Fibroblast of skin of right biceps (primary cell): ENCODE measurements at places on chromosomes 1 and 21.

GRCh38 chr1:152020849-152021248 lies 16.0 kb downstream of the S100A11 start:
- no peak for DNase-seq

GRCh38 chr1:3462356-3463012 lies 8.0 kb downstream of the ARHGEF16 start:
- DNase-seq = no peak

GRCh38 chr1:3675436-3675835 lies 23.1 kb downstream of the TP73 start:
- no peak for DNase-seq

GRCh38 chr1:208192995-208193394 lies 51.2 kb downstream of the PLXNA2 start:
- no peak for DNase-seq

DNA sequence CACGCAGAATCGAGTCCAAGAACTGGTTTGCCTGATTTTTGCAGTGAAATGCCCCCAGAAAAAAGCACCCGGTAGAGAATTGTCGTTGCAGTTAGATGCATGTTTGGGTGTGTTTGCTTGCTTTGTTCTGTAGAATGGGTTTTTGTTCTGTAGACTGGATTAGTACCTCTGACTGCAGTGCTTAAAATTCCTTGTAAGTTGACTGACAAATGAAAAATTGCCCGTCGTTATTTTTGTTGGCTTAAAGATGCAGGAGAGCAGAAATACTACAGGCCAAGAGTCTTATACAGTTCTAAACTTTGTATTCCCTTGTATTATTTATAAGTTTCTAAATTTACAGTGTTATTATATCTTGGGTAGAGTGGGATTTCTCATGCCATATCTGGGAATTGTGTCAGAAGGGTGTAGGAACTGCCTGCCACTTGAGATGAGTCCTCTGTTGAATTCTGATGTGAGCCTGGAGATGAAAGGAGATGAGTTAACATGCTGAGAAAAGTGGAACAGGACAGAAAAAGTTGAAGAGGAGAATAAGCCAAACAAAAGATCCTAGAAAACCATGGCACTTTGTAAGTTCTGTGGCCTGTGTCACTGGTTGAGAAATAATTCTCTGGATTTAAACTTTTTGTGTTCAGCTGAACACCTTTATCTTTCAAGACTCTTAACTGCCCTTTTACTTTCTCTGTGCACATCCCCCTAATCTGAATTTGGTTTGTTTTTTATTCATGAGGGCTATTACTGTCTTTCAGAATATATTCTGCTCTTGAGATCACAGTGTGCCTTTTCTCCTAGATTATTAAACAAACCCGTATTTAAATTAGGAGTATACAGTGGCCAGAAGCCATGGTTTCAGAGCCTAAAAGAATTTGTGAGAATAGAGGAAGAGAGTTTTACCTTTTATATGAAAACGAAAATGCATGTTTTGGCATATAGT lies 1.4 kb downstream of the DESI2 start:
- peak; percentile 18 for DNase-seq

DNA sequence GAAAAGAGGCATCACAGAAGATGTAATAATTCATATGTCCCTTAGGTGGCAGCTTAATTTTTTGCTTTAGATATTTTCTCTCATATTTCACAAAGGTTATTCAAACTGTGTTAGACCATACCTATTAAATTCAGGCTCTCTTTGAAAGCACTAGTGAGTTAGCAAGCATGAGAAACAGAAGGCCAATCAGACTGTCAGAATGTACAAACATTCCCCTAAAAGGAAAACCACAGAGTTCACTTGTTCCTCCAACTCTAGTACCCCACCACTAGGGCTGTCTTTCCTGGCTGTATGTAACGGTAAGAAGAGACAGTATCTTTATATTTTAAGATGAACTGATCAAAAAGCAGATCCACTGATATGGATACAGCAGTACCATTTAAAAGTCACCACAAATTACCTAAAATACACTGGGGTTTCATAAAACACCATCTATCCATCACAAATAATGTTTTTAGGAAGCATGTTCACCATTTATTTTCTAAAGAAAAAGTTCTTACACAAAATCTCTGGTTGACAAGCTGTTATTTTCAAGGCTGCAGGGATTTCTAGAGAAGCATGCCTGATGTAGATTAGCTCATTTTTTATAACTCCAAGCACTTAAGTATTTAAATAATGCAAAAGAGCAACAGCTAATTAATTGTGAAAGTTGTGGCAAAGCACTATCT lies 1.8 kb downstream of the ARPC5 start:
- DNase-seq = peak; percentile 93

- DNase-seq = no peak
Observed at GRCh38 chr21:36611379-36611778, 87.5 kb upstream of the SIM2 start.
